ENCODE measurements at places on chromosomes 16 and 17.
A peak's percentile ranks its signal among the peaks of the same experiment; 100 is the strongest.

- no peak for DNase-seq
Measured at GRCh38 chr16:77043076-77043475, 147.9 kb upstream of the MON1B start.

DNA sequence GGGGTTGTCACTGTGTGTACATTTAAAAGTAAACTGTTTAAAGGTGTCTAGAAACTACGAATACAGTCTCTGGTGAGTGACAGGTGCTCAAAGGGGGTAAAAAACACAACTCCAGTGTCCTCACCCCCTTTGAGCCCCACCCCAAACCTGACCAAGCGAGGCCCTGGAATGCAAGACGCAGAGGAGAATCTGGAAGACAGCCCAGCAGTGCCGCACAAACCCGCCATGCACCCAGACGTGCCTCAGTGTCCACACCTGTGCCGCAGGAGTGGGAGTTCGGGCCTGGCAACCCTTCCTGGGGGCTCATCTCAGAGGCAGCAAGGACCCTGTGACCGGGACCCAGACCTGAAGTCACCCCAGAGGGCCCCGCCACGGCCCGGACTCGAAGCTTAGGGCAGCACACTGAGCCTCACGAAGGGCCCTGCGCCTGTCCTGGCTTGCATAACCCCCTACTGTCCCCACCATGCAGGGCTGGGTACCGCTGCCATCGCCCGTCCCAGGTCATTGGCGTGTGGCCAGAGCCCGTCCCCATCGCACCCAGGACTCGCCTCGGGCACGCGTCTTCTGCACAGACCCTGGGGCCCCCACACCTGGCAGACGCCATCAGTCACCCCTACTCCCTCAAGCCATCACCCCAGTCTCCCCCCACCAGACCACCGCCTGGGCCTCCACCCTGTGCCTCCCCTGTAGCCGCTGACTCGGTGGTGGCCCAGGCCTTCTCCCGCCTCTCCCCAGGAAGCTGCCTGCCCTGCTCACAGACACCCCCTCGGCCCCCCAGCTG is 33.0 kb upstream of the ZC3H18 start:
- DNase-seq = no peak

DNA sequence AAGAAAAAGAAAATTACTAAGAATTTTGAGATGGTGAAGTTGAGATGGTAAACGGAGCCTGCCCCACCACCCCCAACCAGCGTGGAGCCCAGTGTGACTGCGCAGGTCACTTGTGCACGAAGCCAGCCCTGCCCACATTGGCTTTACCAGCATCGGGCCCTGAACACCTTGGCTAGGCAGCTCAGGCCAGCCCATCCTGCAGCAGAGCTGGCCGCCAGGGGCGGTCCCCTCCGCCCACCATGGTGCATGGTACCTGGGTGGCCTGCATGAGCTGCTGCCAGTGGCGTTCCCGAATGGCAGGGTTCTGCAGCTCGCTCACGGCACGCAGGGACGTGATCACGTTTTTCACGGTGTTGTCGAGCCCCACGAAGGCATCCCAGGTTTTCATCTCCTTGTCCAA is 62.7 kb downstream of the DNAH17 start:
- no peak for DNase-seq

GRCh38 chr16:6884002-6884401 is 448.6 kb upstream of the RBFOX1 start:
- DNase-seq = no peak

- no peak for DNase-seq
Measured at GRCh38 chr16:49698453-49698815, 157.5 kb downstream of the ZNF423 start.

- DNase-seq = no peak
Measured at GRCh38 chr16:12754824-12755543, 48.7 kb downstream of the CPPED1 start.

- no peak for DNase-seq
Measured at GRCh38 chr17:50468304-50469207, at the start of gene CHAD. CHAD (minus strand) TSS chr17:50468880; CDS start chr17:50468813, 67 bp downstream.

DNA sequence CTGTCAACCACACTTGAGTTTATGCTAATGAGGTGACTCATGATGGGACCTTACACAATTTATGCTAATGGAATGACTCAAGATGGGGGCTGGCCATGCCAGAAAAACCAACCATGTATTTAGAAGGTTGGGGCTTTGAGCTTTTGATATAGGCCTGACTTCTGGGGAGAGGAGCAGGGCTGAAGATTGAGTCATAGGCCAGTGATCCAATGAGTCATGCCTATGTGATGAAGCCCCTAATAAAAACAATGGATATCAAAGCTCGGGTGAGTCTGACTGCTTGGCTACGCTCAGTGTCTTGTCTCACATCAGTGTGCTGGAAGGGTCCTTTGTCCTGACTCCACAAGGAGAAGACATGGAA is 7.3 kb downstream of the MFSD6L start:
- DNase-seq = no peak

DNA sequence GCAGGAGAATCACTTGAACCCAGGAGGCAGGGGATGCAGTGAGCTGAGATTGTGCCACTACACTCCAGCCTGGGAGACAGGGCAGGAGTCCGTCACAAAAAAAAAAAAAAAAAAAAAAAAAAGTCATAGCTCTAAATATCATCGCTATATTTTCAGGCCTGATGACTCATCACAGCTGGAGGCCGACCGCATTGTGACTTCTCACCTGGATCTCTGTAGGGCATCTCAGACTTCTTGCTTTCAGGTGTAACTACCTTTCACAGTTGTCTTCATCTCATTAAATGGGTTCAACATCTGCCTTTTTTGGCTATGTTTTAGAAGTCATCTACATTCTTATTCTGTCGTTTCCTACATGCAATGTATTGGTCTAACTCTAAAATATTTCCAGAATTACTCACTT is 353.1 kb upstream of the MON1B start:
- no peak for DNase-seq

DNA sequence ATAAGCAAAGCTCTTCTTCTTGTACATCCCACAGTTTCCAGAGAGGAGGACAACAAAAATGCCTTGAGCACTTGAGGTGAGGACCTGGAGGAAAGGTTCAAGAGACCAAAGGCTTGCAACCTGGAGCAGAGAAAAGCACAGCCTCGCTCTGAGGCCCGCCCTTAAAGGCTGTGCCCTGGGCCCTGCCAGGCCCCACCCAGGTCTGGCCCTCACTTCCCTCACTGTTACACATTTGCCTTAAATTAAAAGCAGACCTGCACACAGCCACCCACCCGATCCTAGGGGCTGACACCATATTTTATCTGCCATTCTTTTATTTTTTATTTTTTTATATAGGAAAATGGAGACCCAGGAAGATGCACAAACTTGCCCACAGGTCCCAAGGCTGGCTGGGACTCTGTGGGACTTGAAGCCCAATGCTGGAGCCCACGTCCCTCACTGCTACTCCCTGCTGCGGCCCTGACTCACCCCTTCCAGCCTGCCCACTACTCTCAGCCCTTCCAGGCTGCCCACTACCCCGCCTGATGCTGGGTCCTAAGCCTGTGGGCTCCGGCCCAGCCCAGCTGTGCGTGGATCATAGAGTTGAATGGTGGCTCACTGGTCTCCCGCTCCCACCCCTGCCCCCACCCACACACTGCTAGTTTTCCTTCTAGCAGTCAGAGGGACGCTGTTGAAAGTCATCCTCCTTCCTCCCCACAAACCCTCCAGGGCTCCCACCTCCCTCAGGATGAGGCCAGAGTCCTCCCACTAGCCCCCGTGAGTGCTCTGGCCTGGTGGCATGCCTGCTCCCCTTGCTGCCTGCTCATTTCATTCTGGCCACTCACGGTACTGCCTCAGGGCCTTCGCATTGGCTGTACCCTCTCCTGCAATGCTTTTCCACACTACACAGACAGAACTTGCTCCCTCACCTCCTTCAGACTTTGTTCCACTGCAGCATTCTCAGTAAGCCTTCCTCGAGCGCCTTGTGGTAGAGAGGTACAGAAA is 77.6 kb upstream of the MED9 start:
- DNase-seq = no peak

GRCh38 chr17:48013876-48014594 is 23.6 kb downstream of the COPZ2 start:
- no peak for DNase-seq

- peak; percentile 69 for DNase-seq
Measured at GRCh38 chr16:9077091-9077809, 14.2 kb upstream of the HAPSTR1 start.

- no peak for DNase-seq
Measured at GRCh38 chr17:72861811-72862210, 230.7 kb downstream of the SLC39A11 start.

DNA sequence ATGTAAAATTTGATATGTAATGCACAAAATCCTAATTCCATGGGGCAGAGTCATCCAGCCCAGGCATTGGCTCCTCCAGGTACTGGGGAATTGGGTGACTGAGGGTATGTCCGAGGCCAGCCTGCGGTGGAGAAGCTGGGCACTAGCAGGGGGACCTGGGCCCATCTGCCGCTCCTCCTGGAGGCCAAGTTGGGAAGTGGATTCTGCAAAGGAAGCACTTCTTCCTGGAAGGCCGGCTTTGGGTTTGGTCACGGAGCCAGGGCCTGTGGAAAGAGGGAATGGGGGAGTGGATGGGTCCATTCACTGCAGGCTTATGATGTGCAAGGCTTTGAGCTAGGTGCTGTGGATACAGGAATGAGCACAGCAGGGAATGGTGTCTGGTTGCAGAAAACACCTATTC is 85.8 kb downstream of the GNAO1 start:
- DNase-seq = no peak

- no peak for DNase-seq
Measured at GRCh38 chr16:69855592-69855991, 93.5 kb downstream of the WWP2 start.

- peak; percentile 43 for DNase-seq
Measured at GRCh38 chr16:50313596-50314478, 47.5 kb downstream of the ADCY7 start.

DNA sequence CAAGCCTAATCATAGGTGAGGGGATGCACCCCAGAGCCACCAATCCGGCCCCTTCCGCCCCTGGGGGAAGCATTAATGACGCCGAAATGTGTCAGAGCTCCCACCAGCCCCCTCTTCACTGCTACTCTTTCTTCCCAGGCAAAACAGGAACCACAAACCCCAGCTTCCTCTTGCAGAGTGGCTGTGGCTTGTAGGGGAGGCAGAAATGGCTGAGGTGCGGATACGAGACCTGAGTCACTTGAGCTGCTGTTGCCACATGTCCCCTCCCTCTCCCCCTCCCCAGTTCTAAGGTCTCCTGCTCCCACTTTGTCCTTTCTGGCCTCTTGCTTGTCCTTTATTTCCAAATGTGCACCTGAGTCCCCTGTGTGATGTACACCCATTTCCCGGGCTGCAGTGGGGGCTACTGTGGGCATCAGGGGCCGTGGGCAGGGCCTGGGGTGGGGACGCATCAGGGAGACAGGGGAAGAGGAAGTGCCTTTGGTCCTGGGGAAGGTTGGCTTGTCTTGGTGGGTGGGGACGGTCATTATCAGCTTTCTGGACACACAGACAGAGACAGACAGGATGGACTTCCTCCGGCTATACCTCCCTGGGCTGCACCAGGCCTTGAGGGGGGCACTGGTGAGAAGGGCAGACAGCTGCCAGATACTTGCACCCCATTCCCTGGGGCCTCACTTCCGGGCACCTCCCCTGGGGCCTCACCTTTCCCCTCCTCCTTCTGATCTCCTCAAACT is at the start of gene APOBR:
Gene APOBR, plus strand, starts transcription at position 523 of the 731 bp plus-strand sequence. Its CDS starts 39 bp downstream, at position 562.
- peak; percentile 89 for DNase-seq

DNA sequence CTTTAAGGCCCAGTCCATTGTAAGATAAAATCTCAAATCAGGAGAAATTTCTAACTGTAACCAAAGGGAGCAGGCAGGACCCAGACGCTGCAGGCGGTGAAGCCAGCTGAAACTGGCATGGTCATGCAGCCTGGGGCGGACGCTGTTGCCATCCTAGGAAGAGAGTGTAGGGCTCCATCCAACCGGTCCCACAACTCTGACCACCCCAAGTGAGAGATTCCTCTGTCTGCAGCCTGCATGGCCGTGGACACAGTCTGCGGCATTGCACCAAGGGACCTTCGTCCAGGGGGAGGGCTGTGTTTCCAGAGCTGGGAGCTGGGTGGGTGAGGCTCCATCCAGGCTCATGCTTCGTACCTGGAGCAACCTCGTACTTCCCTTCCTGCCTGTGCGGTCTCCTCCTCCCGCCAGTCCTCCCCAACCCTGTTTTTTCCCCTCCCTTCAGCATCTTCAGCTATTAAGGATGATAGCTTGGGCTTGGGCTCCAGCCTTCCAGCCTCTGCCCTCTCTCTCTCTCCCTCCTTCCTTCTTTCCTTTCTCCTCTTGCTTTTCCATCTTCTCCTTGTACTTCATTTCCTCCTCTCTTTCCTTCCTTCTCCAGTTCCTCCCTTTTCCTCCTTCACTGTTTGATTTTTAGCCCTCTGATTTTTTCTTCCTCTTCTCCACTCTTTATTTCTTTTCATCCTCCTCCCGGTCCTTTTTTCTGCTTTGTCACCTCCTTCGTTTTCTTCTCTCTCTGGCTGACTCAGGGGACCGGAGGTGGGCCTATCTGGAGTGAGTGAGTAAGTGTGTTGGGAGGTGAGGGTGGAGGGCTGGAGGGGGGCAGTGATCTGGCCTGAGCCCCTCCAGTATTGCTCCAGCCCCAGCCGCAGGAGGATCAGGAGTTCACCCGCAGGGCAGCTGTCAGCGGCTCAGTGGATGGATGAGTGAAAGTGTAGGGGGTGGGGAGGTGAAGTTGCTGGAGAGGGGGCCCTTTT is 17.0 kb upstream of the LHX1 start:
- DNase-seq = no peak

- DNase-seq = no peak
Measured at GRCh38 chr17:61352781-61353491, 46.7 kb upstream of the TBX2 start.

DNA sequence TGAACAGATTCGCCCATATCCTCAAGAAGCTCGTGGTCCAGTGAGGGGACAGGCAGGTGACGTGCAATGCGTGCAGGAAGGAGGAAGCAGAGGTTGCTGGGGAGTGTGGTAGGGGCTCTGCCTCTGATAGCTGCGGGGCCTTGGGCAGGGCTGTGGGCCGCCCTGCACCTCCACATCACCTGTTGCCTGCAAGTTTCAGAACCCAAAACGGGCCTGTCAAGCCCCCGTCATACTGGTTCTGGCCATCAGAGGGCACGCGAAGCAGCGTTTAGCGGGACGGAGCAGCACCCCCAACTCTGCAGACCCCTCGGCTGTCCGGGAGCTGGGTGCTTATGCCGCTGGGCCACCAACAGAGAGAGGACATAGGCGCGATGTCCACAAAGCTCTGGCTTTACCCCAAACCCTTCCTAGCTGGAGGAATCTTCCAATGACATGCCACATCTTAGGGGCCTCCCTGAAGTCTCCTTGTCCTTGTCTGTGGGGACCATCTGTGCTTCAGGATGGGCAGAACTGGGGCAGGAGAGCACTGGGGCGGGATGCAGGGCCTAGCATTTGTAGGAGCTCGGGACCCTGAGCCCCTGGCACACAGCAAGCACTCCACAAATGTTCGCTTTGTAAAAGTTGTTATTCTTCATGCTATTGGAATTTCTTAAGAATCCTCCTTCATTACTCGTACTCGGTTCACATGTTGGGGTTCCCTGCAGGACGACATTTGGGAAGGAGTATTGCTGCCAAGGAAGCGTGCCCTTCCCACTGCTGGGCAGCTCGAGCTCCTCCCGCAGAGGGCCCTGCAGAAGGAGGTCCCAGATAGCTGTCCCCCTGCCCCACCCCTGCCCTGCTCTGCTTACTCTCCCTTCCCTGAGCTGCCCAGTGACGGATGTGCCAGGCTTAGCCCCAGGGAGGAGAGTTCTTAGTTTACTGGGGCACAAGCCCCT is 64.3 kb downstream of the CNGB1 start:
- peak; percentile 10 for DNase-seq

GRCh38 chr16:67063008-67063407 is 34.1 kb downstream of the CBFB start:
- no peak for DNase-seq

GRCh38 chr16:66605177-66605978 is 874 bp downstream of the CMTM3 start:
- peak; percentile 17 for DNase-seq

- DNase-seq = peak; percentile 66
Measured at GRCh38 chr17:79741751-79742588, 11.2 kb downstream of the ENPP7 start.

All from stimulated activated CD4-positive, alpha-beta T cell treated with anti-CD3 and anti-CD28 coated beads, Interleukin-1b, Interleukin-23, amount 100 ng/mL, for 48 hours (primary cell).